ENCODE measurements at places on chromosomes 7 and 10. TPM values are rescaled to one million over a fixed set of nuclear protein-coding genes. Genes with fewer than 3 reads are reported as not detected.

Gene LGI1
- total RNA-seq = not detected

Gene TCAF2
- 0.36 TPM for total RNA-seq

Gene CDHR3
- total RNA-seq = 6.0 TPM

Gene RNF148
- not detected for total RNA-seq

Gene ANKRD1
- 4.4 TPM for total RNA-seq

Gene NKX2-3
- total RNA-seq = not detected

Gene ITGA8
- not detected for total RNA-seq

Gene KLLN
- total RNA-seq = 0.50 TPM
